ENCODE measurements at places on chromosomes 5 and 9. TPM values are rescaled to one million over a fixed set of nuclear protein-coding genes. Genes with fewer than 3 reads are reported as not detected.

The PTAR1 gene
- 114 TPM for total RNA-seq

The OGN gene
- 11.8 TPM for total RNA-seq

The TAF11L5 gene
- total RNA-seq = not detected

The RMRP gene
- 144,204 TPM for total RNA-seq

The PIP5KL1 gene
- total RNA-seq = 11.5 TPM

The GMCL2 gene
- not detected for total RNA-seq

The THBS4 gene
- total RNA-seq = 11.8 TPM

The FAT2 gene
- 7.2 TPM for total RNA-seq

The ZNF608 gene
- total RNA-seq = 91.6 TPM

The SLC46A2 gene
- not detected for total RNA-seq

The ANXA2R gene
- 1.6 TPM for total RNA-seq

The AQP3 gene
- total RNA-seq = 0.23 TPM

The HNRNPH1 gene
- 668 TPM for total RNA-seq

The ROR2 gene
- 2.3 TPM for total RNA-seq

The LCN12 gene
- total RNA-seq = 0.46 TPM

The GABRA1 gene
- 76.6 TPM for total RNA-seq

The NR6A1 gene
- total RNA-seq = 2.5 TPM

The GAPVD1 gene
- 79.8 TPM for total RNA-seq

The SLC2A6 gene
- 22.8 TPM for total RNA-seq

The OR1J2 gene
- not detected for total RNA-seq

The BTNL3 gene
- total RNA-seq = not detected

The MYOT gene
- total RNA-seq = 1.8 TPM

The N4BP3 gene
- total RNA-seq = 12.5 TPM

The ANKRD18A gene
- 11.3 TPM for total RNA-seq

The TXNDC8 gene
- total RNA-seq = not detected

The SPATA31A3 gene
- total RNA-seq = not detected

The CMBL gene
- total RNA-seq = 12.0 TPM

The GABRB2 gene
- total RNA-seq = 117 TPM

The GFI1B gene
- 0.23 TPM for total RNA-seq

The LVRN gene
- total RNA-seq = 1.8 TPM

The TLE4 gene
- 58.1 TPM for total RNA-seq

The CCL19 gene
- not detected for total RNA-seq

The WNT8A gene
- total RNA-seq = 0.23 TPM

The FGD3 gene
- total RNA-seq = 16.6 TPM

The ZNF346 gene
- 32.3 TPM for total RNA-seq

All from diencephalon (tissue), 1 donor.